ENCODE measurements at places on chromosomes 5 and 9.

GRCh38 chr5:100647461-100648230 is 112.5 kb downstream of the FAM174A start:
- DNase-seq, result no peak

GRCh38 chr5:113166852-113167366 is 190.3 kb downstream of the DCP2 start:
- no peak for DNase-seq

DNA sequence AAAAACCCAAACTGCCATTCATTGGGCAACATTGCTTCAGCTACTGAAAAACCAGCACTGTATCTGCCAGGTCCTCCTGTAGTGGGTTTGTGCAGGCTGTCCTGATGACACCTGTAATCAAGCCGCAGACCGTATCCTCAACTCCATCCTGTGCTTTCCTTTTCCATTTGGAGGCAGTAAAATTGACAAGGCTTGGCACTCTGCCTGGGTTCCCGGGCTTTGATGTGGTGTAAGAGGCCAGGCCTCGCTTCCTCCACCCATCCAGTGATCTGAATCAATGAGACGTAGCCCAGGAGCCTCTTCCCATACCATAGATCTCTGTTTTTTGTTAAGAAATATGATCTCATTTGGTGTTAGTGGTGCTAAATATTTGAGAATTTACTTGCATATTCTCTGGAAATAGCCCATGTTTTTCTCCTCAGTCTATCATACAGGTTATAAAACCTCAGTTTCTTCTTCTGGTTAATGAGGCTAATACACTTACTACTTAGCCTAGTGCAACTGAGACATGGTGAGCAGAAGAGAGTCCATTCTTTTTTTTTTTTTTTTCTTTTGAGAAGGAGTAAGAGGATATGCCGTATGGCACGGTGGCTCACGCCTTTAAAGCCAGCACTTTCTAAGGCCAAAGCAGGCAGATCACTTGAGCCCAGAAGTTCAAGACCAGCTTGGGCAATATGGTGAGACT is 34.8 kb downstream of the LSM11 start:
- DNase-seq, result no peak

DNA sequence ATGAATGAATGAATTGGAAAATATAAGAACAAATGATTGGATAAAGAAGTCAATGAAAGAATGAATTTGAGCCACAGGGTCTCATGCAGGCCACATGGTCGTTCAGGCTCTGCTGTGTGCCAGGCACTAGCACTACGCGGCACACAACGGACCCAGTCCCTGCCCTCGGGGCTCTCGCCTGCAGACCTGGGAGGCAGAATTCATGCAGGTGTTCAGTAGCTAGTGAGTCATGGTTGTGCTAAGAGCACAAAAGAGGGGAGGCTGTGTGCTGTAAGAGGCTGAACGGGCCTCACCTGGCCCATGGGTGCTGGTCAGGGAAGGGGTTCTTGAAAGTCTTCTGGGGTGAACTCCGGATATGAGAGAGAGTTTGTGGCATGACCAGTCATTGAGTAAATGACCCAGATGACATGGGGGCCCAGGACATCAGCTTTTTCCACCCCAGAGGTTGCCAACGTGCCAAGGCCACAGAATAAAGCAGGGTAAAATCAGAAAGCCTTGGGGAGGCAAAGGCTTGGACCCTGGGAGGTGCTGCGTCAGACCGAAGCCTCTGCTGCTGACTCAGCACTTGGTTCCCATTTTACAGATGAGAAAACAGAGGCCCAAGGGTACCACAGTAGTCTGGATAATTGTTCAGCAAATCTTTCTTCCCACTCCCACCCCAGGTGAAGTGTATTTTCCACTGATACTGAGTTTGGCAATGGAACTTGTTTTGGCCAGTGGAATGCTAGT is 264.3 kb upstream of the MVB12B start:
- no peak for DNase-seq

DNA sequence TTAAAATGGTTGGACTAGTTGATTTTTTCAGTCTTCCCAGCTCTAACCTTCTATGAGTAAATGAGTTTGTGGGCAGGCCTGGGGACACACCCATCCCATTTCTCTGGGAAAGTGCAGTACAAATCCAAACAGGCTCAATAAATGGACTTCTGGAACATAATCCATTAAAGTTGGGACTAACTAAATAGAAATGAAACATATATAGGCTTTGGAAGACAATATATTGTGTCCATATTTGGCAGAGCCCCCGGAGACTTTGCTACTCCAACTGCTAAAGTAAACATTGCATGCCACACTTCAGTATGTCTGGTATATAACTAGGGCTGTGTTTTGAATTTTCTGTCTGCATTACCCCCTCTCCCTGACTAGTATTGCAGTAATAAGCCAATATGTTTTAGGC is 191.4 kb upstream of the DAB2 start:
- DNase-seq, result no peak

DNA sequence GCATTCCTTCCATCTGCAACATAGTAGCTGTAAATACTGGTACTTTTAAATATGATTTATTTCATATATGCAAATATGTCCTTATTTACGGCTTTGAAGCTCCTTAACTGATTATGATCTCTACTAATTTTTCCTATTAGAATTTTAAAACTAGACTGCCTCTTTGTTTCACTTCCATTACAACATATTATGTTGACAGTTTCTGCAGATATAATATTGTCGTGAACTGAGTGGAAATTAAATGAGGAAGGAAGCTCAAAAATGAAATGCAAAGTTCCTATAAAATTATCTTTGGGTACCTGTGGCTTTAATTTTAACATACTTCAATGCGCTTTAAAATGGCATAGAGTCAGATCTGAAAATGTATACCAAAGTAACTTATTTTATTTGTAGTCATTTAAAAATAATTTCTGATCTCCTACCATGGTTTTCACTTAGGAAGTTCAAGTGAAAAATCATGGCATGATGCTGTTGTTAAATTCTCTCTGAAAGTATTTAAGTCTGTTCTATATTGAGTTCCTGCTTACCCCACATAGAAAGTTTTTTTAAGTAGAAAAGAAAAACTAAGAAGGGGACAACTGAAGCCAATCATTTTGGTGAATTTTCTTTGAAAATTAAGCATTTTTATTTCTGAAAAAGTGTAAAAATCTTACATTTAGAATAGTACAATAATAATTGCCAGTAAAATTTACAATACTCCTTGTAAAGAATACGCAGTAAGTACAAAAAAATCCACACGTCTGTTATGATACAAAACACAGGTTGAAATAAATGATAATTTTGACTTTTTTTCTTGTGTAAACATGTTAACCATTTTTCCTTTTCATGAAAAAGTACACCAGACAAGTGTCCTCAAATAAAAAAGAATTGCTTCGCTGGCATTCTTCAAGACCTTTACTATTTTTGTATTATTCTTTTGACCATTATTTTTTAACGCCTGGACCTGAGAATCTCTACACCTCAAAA is 2.6 kb downstream of the FOXD1 start:
- DNase-seq, result no peak

- no peak for DNase-seq
Observed at GRCh38 chr5:28855626-28856025, 1817.2 kb upstream of the CDH9 start.

DNA sequence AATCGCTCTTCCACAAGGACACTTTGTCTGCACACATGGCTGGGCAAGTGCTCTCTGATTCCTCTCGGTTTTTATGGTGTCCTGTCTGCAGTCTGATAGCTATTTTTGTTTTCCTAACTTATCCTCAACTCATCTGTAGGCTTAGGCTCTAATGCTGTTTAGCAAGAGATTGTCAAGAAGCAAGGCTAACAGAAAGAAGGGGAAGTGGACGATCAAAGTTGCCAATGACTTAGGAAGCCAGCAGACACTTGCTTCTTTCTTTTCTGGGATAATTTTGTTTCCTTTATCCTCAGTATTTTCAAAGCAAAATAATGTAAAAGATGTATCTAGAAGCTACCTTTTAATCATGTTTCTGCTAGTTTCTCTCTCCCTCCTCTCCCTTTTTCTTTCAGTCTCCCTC is 130.7 kb downstream of the PRKACG start:
- DNase-seq, result no peak

DNA sequence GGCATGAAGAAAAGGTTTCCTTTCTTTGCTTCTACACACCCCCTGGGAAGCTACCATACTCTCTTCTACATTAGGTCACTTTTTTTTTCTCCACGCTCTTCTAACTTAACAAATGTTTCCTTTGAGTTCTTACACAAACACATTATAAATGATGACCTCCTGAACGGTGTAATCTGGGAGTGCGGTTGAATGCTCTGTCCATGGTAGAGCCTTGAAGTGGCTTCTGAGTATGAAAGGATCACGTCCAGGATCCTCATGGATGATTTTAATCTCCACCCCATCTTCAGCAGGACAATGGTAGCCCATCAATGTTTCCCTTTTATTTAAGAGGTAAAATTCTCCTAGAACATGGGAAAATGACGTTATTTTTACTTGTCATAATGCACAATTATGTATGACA is 587.3 kb downstream of the SEMA5A start:
- no peak for DNase-seq

DNA sequence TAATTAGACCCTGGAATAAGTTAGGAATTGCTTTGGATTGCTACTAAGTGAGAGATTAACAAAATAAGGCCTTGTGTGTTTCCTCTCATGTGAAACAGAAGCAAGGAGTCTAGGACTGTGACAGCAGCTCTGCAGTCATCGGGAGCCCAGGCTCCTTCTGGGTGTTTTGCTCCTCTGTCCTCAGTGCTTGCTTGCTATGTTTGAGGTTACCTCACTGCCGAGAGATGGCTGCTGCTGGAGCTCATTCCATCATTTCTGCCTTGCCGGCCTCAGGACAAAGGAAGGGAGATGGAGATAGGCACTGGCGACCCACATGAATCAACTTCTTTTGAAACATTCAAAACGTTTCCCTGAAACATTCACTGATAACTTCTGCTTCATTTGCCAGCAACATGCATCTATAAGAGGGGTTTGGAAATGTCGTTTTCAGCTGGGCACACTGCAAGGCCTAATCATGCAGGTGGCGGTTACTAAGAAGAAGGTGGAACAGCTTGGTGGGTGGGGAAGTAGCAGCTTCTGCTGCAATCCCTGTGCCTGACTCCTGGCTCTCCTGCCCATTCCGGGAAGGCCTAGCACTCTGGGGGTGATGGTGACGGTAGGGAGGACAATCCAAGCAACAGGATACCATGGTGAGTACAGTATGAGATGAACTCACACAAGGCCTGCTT is 77.2 kb upstream of the CD180 start:
- no peak for DNase-seq

GRCh38 chr5:135026645-135027265 is 7.3 kb downstream of the PITX1 start:
- no peak for DNase-seq

DNA sequence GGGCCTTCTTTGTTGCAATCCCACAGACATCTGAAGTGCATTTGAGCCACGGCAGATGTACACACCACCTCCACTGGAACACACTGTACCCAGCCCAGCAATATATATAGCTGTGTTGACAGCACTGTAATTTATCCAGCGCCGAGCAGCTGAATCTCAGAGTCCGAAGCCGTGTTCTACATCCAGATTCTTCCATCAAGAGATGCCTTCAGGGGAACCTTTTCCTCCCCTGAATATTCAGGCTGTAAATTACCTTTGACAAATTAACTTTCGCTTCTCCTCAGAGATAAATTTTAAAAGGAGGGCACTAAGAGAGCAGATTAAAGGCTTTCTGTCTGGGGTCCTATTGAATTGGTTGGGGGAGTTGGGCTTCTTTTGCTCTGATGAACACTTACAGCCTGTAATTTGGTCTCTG is 76.4 kb downstream of the ROR2 start:
- DNase-seq, result no peak

DNA sequence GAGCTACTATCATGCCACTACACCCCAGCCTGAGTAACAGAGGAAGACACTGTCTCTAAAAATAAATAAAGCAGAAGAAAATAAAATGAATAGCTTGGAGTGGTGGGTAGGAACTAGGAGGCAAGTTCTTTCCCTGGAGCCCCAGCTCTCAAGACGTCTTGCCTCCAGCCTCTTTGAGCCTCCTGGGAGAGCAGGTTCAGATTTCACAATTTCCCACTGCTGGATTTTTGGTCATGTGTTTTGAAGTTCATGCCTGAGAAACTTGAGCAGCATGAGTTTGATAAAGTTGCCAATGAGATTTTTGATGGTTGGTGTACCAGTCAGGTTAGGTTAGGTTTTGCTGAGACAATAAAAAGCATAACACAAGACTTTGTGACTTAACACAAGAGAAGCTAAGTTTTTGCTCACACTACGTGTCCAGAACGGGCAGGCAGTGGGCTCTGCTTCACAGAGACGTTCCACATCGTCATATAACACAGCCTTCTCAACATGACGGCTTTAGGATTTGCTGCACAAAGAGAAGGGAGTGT is 4.1 kb upstream of the CCDC69 start:
- DNase-seq, result no peak

GRCh38 chr5:133468596-133468995 is 143.7 kb downstream of the FSTL4 start:
- DNase-seq, result no peak

DNA sequence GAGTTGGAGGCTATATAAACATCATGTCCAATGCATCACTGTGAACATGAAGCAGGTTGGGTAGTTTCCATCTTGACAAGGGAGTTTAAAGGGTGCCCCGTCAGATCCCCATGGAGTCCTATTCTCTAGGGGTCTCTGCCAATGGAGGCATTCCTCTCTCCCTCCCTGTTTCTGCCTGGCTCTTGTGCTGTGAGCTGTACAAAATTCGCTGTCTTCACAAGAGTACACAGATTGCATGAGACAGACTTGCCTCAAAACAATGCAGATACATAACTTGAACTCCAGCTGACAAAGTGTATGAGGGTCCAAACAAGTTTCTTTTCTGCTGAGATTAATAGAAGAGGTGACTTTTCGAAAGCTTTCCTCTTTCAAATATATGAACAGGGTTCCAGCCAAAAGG is 165.2 kb downstream of the SPOCK1 start:
- DNase-seq, result no peak

DNA sequence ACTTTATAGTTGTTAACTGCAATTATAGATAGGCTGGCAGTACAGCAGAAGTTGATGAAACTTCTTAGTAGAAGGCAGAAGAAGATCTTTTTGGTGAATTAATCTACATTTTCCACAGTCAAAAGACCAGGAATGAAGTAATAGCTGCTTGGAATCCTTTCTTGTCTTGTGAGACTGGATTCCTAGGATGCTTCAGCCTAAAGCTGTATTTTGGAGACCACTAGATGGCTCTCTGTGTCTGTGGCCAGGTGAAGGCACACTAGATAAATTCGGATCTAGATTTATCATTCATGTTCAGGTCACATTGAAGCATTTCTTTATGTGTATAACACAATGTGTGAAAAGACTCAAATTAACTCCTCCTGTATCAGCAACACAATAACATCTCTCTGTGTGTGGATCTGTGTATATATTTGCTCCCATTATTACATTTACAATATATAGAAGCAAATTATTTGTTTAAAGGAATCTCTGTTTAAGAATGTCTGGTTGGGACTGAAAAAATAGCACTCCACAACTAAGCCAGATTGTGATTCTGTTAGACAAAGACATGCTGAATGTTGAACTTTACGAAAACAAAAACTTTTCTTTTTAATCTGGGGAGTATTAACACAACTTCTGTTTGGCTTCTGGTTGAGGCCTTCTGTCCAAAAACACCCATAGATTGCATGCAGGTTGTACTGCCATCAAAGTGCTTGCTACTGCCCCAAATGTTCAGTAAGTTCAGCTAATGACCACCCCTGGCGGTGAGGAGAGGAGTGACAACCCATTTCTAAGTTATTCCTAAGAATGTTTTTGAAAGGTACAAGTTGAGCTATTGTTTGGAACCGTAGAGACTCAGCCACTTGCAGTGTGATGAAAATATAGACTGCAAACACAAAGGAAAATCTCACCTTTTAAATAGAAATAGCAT is 10.6 kb downstream of the GRIN3A start:
- DNase-seq, result no peak

Measured in hippocampal formation (tissue), 2 donors.